ENCODE measurements at places on chromosomes 5 and 9. TPM values are rescaled to one million over a fixed set of nuclear protein-coding genes. Genes with fewer than 3 reads are reported as not detected.

TLR4 gene
- 0.10 TPM for total RNA-seq

CDC20B gene
- total RNA-seq, result 0.07 TPM

CD180 gene
- not detected for total RNA-seq

ARID3C gene
- 0.17 TPM for total RNA-seq

OTP gene
- total RNA-seq, result 0.09 TPM

ANKRD18A gene
- 9.9 TPM for total RNA-seq

PCDHGA2 gene
- total RNA-seq, result 0.40 TPM

GRIA1 gene
- not detected for total RNA-seq

SOX30 gene
- total RNA-seq, result not detected

DOCK2 gene
- total RNA-seq, result 3.1 TPM

ADGRD2 gene
- 0.03 TPM for total RNA-seq

LHX6 gene
- total RNA-seq, result 3.1 TPM

PIGO gene
- total RNA-seq, result 52.7 TPM

TAF1L gene
- not detected for total RNA-seq

SLC4A9 gene
- total RNA-seq, result 0.02 TPM

SPINK6 gene
- 0.75 TPM for total RNA-seq

GPR151 gene
- total RNA-seq, result not detected

FBP1 gene
- not detected for total RNA-seq

LIX1 gene
- not detected for total RNA-seq

FYB1 gene
- 11.5 TPM for total RNA-seq

SHOC1 gene
- total RNA-seq, result not detected

UGT3A2 gene
- not detected for total RNA-seq

PCDHGA8 gene
- total RNA-seq, result 0.02 TPM

RUSC2 gene
- 30.2 TPM for total RNA-seq

PCDHGA1 gene
- 0.32 TPM for total RNA-seq

FAM174A gene
- total RNA-seq, result 14.0 TPM

GNA14 gene
- 0.05 TPM for total RNA-seq

TAF11L10 gene
- not detected for total RNA-seq

CER1 gene
- not detected for total RNA-seq

PCDHB4 gene
- total RNA-seq, result 0.06 TPM

PCDHGA11 gene
- total RNA-seq, result not detected

MEIKIN gene
- not detected for total RNA-seq

HK3 gene
- not detected for total RNA-seq

FBP2 gene
- total RNA-seq, result not detected

IFNA21 gene
- total RNA-seq, result not detected

ARSI gene
- total RNA-seq, result 30.6 TPM

LCN1 gene
- total RNA-seq, result 0.26 TPM

HRCT1 gene
- total RNA-seq, result 0.34 TPM

FLT4 gene
- 3.6 TPM for total RNA-seq

LMBRD2 gene
- 1.6 TPM for total RNA-seq

OR2V1 gene
- not detected for total RNA-seq

EPB41L4B gene
- total RNA-seq, result 29.4 TPM

STOML2 gene
- total RNA-seq, result 250 TPM

PCA3 gene
- not detected for total RNA-seq

IZUMO3 gene
- total RNA-seq, result not detected

EGR1 gene
- total RNA-seq, result 12.1 TPM

DYNC2I2 gene
- 149 TPM for total RNA-seq

SETX gene
- 18.2 TPM for total RNA-seq

PFN3 gene
- total RNA-seq, result not detected

SIT1 gene
- not detected for total RNA-seq

PDCD1LG2 gene
- 0.15 TPM for total RNA-seq

PCDHB12 gene
- total RNA-seq, result not detected

TIMD4 gene
- 0.85 TPM for total RNA-seq

MARCOL gene
- not detected for total RNA-seq

LRRC19 gene
- total RNA-seq, result not detected

TAS2R1 gene
- total RNA-seq, result not detected

FBLL1 gene
- 0.14 TPM for total RNA-seq

FNIP1 gene
- 14.3 TPM for total RNA-seq

F12 gene
- total RNA-seq, result 15.9 TPM

CDKN2A gene
- not detected for total RNA-seq
